ENCODE measurements at places on chromosomes 6 and 20.

GRCh38 chr6:152218887-152219286 lies 411.4 kb downstream of the ESR1 start:
- DNase-seq, result no peak

DNA sequence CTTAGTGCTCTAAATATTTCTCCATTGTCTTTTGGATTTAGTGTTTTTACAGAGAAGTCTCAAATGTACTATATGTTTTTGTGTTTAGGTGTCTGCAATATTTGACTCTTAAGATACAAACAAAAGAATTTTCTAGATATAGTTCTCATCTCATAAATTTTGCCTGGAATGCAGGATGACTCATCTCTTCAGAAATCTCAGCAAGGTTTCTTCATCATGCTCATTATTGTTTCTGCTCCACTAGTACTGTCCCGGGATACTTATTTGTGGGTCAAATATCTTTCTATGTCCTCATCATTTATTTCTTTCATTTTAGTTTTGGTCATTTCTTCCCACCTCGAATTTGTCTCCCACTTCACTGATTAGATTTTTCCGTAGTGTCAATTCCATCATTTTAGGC lies 9.5 kb downstream of the AHI1 start:
- no peak for DNase-seq

- no peak for DNase-seq
These were observed 291.0 kb upstream of the PLCB4 start for GRCh38 chr20:8777911-8778310.

- DNase-seq, result no peak
These were observed 40.0 kb downstream of the SLC22A1 start for GRCh38 chr6:160161647-160161986.

DNA sequence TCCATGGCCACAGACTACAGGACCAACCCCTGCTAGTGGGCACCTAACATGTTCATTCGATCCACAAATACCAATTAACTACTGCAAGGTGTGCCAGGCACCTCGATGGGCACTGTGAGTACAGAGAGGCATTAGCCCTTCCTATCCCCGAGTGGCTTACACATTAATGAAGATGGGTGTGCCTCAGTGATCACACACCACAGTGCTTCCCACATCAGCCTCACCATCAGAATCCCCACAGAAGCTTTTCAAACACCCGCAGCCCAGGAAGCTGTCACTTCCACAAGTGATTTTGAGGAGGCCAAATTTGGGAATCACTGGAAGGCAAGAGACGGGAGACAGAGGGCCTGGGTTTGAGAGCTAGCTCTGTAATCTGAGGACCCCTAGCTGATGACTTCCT lies 23.7 kb downstream of the EZR start:
- DNase-seq, result no peak

- DNase-seq, result no peak
These were observed 61.0 kb downstream of the SESN1 start for GRCh38 chr6:109033655-109034054.

- DNase-seq, result no peak
These were observed 69.0 kb downstream of the HDGFL1 start for GRCh38 chr6:22638320-22638719.

- DNase-seq, result no peak
These were observed 374.3 kb upstream of the CHD6 start for GRCh38 chr20:41992481-41992880.

- no peak for DNase-seq
These were observed 4.6 kb upstream of the RSPH3 start for GRCh38 chr6:159004592-159004991.

DNA sequence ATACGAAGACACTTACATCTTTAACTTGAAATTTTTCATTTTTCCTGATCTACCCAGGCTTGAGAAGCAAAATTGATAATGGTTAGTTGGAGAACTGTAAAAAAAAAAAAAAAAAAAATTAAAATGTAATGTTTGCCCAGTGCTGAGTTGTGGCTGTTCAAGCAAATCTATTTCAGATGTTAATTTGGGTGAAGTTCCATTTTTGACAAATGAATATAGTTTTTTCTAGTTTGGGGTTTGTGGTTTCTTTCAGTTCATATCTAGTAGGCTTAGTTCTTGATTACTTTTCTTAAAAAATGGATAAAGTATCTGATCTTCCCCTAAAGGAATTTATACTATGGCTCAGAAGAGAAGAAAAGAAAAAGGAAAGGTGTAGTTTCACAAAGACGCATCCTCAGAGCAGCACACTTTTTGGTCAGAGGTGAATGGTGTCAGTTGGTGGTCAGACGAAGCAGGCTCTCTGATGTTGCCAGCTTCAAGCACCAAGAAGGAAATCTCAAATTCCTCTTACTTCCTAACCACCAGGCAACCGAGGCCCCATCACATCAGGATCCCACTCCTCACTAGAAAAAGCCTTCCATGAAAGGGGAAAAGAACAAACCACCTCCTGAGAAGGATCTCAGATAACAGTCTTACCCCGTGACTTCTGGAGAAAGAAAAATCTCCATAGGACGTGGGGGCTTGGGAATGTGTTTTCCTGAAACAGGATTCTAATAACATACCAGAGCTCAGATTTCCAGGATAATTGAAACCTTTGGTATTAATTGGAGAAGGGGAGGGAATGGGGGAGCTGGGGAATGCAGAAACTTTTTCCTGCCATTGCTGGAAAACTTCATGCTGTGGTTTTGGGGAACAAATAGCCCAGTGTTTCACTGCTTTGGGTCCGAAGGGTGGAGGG lies 396.2 kb downstream of the CD83 start:
- no peak for DNase-seq

DNA sequence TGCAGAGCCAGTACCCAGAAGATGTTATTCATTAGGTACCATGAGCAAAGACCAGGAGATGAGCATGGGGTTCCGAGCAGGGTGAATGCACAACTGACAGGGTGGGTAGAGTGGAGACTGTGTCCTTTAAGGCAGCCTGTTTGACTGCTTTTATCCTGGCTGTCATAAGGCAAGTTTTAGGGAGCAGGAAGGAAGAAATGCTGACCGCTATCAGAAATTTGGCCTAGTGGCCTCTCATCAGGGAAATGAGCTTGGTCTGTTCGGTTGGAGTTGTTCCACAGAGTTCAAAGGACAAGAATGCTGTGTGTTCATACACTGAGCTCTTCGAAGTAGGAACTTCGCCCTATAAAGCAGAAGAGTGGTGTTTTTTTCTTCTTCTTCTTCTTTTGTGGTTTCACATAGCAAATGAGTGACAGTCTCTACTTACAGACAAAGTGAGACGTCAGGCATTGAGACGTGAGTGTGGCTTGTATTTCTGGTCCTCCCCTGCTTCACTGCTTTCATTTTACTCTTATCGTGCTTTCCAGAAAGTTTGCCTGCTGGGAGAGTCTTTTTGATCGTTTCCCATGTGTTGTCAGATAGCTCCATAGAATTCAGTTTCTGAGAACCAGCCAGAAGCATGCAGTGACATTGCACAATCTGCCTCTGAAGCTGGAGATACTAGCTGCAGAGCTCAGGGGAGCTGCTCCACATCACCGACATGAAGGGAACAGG lies at the start of gene CASS4:
CASS4 (plus strand) TSS at position 502 of the 714 bp plus-strand sequence; CDS start at position 701, 199 bp downstream.
- no peak for DNase-seq

GRCh38 chr20:21509079-21509596 lies 4.7 kb downstream of the NKX2-2 start:
- DNase-seq, result no peak

DNA sequence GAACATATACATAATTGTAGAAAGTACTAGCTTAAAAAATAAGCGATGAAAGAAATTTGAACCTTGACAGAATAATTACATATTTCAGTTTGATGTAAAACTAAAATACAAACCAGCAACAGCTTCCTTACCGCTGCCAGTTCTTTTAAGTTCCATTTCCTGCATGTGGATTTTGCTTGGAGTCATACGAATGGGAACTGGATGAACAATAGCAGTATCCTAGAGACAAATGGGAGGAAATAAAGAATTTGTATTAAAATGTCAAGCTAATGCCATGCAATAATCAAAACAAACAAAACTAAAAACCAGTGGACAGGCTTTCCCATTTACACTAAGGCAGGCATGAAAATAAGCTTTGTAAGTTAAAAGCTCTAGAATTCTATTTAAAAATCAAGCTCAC lies 67.1 kb downstream of the REPS1 start:
- DNase-seq, result no peak

DNA sequence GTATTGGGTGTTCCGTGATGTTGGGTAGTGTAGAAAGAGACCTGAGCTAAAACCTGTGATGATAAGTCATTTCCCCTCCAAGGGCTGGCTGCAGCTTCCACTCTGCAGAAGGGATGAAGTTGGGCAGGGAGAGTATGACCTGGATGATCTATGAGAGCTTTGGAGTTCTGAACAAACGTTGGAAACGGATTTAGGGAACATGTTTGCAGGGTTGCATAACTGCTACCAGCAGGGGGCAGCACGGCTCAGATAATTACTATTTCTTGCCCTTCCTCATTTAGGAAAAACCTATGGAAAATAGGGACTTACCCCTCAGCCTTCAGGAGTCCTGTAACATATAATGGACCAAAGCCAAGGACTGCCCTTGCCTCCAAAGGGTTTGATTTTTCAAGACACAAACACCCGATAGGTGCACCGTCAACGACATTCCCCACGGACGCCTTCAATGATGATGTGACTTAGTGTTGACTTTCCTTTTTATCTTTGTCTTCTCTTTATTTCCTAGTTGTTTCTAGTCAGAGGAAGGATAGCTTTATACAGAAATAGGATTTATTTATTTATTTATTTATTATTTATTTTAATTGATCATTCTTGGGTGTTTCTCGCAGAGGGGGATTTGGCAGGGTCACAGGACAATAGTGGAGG lies 164.9 kb upstream of the SASH1 start:
- DNase-seq, result no peak

DNA sequence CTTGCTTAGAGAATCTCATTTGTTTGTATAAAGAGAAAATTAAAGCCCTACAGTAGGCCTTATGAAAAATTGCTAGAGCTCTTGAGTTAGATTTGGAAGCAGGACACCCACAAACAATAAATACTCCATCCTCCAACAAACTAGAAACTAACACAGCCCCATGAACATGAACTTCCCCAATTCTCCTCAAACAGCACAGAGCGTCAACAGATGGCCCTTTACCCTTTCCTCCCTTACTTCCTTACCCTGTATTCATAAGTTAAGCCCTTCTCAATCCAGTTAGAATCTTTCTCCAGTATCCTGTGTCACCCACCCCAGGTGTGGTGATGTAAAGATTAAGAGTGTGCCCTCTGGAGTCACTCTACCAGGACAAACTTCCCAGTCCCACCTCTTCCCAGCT lies 113.7 kb downstream of the UNC5CL start:
- no peak for DNase-seq

GRCh38 chr20:58864346-58864745 lies 11.8 kb downstream of the GNAS start:
- no peak for DNase-seq

GRCh38 chr6:74073429-74073828 lies 377.4 kb downstream of the CD109 start:
- DNase-seq, result no peak

GRCh38 chr6:122779667-122780066 lies at the start of gene FABP7:
Gene FABP7 (plus strand): TSS chr6:122779716. CDS start chr6:122779795, 79 bp downstream.
- no peak for DNase-seq

DNA sequence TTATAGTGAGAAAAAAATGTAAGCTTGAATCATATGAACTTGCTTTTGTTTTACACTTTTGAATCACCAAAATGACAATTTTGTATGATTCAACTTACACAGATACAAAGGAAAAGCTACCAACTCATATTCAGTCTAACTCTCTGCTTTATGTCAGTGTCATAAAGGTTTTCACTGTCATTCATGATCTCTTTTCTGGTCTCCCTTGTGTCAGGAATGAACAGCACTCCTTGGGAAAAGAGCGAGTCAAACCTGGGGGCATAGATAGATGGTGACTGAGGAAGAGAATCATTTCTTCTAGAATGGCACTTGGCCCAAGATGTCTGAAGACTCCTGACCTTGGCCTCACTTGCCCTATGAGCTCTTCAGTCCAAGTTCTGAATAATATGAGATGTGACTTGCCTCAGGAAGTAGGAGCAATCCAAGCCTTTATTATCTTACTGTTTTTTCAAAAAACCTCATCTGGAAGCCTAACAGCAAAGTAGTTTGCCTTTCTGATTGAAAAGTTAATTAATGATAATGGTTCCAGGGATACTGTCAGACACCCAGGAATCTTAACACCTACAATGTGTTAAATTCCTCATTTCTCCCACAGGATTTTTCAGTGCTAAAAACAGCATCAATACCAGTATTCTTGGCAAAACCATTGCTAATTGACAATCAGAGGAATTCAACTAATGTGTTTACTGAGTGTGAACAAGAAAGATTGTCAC lies 270.0 kb upstream of the HSF2 start:
- DNase-seq, result no peak

- no peak for DNase-seq
These were observed 19.2 kb downstream of the FKBP5 start for GRCh38 chr6:35669451-35670045.

DNA sequence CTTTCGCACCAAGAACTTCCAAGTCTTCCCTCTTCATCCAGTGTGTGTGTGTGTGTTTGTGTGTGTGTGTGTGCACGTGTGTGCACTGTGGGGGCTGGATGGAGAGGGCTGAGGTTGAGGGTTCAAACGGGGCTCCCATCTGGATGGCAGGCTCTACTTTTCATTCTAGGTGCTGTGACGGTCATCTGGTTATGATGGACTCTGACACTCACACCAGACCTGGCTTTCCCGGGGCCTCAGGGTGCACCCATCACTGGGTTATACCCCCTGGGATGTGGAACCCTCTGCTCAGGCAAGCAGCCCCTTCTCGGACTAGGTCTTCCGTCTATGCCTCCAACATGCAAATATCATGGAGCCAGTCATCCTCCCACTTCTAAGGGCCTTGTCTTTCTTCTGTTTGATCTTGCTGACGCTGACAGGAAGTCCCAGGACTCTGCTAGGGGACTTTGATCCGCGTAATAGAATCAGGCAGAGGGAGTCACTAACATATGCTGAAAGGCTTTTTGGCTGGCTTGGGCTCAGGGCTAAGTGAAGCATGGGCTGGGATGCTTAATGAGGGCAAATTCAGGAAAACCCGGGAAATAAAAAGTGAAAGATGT lies 313.6 kb downstream of the CDC5L start:
- no peak for DNase-seq

DNA sequence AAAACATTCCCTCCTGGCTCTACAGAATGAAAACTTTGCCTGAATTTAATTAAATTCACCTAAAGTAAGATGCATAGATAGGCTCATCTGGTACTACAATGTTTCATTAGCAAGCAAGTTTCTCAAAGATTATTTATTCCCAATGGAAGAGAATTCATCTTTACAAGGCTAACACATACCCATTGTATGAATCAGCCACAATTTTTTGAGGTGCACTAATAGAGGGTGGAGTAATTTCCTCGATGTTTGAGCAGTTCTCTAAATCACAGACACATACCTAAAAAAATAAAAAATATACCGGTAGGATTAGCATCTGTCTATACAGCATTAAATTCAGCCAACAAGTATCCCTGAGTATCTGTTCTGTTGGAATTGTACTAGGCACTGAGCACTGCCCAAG lies 32.7 kb downstream of the ROS1 start:
- DNase-seq, result no peak

DNA sequence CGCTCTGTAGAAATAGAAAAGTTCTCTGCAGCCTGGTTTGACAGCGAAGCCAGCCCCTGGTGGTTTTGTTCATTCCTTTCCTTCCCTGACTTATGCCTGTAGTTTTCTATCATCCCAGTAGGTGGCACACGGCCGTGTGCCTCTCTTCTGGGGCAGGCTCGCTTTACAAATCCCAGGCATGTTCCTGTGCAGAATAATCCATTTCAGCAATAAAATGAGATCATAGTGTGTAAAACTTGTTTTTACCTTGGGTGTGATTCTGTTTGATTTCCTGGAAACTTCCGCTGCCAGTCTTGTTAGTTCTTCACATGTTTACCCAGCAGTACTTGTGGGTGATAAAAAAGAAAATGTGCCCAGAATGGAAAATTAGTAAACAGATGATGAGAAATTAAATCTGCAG lies 7.4 kb upstream of the INSM1 start:
- no peak for DNase-seq

GRCh38 chr6:139367810-139368351 lies 6.6 kb downstream of the CITED2 start:
- no peak for DNase-seq

Data from T follicular helper cell (primary cell).